ENCODE measurements at places on chromosomes 16 and 17. TPM values are rescaled to one million over a fixed set of nuclear protein-coding genes. Genes with fewer than 3 reads are reported as not detected.

The MYH11 gene
- not detected for total RNA-seq

The WDR59 gene
- total RNA-seq, result 21.0 TPM

The CCL5 gene
- total RNA-seq, result not detected

The GCGR gene
- total RNA-seq, result not detected

The NBR1 gene
- 35.2 TPM for total RNA-seq

The ABCC3 gene
- total RNA-seq, result 13.3 TPM

The MEOX1 gene
- 0.28 TPM for total RNA-seq

The RAB26 gene
- 0.49 TPM for total RNA-seq

The CIBAR2 gene
- not detected for total RNA-seq

The PIRT gene
- total RNA-seq, result not detected

The CCT6B gene
- 0.84 TPM for total RNA-seq

The UMOD gene
- not detected for total RNA-seq

The TP53TG3 gene
- not detected for total RNA-seq

The EXOC3L1 gene
- 0.99 TPM for total RNA-seq

The IGF2BP1 gene
- total RNA-seq, result 3.4 TPM

The PNMT gene
- not detected for total RNA-seq

The TELO2 gene
- 17.4 TPM for total RNA-seq

The DERL2 gene
- 28.8 TPM for total RNA-seq

The ADGRG1 gene
- 85.0 TPM for total RNA-seq

The EVPLL gene
- total RNA-seq, result 1.9 TPM

The KAT2A gene
- total RNA-seq, result 11.4 TPM

The KRTAP2-3 gene
- total RNA-seq, result 0.21 TPM

The CCL7 gene
- not detected for total RNA-seq

The CACNA1H gene
- 0.37 TPM for total RNA-seq

The DOC2A gene
- 0.71 TPM for total RNA-seq

The CDH16 gene
- 3.0 TPM for total RNA-seq

The FBXO39 gene
- total RNA-seq, result 0.07 TPM

The BRIP1 gene
- total RNA-seq, result 5.8 TPM

The ZNF629 gene
- total RNA-seq, result 14.6 TPM

The IRF8 gene
- total RNA-seq, result not detected

The GLYR1 gene
- 33.6 TPM for total RNA-seq

The DNAAF8 gene
- not detected for total RNA-seq

The KRT28 gene
- not detected for total RNA-seq

The CD19 gene
- not detected for total RNA-seq

The EPX gene
- not detected for total RNA-seq

The NAGS gene
- 10.6 TPM for total RNA-seq

The CBLN1 gene
- total RNA-seq, result not detected

The SLC22A31 gene
- total RNA-seq, result not detected

The KLHL10 gene
- not detected for total RNA-seq

The TSPOAP1 gene
- total RNA-seq, result 0.21 TPM

The TNFRSF17 gene
- not detected for total RNA-seq

The KCNH4 gene
- total RNA-seq, result not detected

The OMG gene
- not detected for total RNA-seq

The EME1 gene
- total RNA-seq, result 5.6 TPM

The ATXN1L gene
- 10.5 TPM for total RNA-seq

The CACNG1 gene
- not detected for total RNA-seq

The IFI35 gene
- 3.0 TPM for total RNA-seq

The LRRC75A gene
- total RNA-seq, result not detected

The ANKRD40CL gene
- total RNA-seq, result not detected

The CCL17 gene
- total RNA-seq, result not detected
